Globus pallidus (tissue), 1 donor: ENCODE measurements at places on chromosomes 11 and 22.
A peak's percentile ranks its signal among the peaks of the same experiment; 100 is the strongest.

DNA sequence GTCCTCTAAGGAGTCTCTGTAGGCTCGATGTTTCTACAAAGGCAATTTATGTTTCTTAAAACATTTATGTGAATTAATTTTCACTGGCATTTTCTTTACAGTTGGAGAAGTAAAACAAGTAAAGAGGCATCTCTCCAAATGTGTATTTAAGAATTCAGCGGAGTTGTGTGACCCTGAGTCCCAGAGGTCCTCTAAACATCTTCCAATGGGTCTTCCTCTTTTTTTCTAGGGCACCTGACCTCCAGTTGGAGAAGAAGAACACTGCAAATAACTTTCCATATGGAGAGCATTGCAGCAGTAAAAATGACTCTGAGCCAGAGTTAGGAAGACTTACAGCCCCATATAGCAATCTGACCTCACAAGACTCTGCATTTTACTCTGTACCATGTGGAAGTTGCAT is 480.5 kb upstream of the RAG2 start:
- no peak for DNase-seq

GRCh38 chr22:37320726-37321677 is 38.7 kb downstream of the CYTH4 start:
- DNase-seq, result no peak

GRCh38 chr11:72585762-72586311 is 88.4 kb downstream of the PDE2A start:
- DNase-seq, result peak; percentile 45

DNA sequence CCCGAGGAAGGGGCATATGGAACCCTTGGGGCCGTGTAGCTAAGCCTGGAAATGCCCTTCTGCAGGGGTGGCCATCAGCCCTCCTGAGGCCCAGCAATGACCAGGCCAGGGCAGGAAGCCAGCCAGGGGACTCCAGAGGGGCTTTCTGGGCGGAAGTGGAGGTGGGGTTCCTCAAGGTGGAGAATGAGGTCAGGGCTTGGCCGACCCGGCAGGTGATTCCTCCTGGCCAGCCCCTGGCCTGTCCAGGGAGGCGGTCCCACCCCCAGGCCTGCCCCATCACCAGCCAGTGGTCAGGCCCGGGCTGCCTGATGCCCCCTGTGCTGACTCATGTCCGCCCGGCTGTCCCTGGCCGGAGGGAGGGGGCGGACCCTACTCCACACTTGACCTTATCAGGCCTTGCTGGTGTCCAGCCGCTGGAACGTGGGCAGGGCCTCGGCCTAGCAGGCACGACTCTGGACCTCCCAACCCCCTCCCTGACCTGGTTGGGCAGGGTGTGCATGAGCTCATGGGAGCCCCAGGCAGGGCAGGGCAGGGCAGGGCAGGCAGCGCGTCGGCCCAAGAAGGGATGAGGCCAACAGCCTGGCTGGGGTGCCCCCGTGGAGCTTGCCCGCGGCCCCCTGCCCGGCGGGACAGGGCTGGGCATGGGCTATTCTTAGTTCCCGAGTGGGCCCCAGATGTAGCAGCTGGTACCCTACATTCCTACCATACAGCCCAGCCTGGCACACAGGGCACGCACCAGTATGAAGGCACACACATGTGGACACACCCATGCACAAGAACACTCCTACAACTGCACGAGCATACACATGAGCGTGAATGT is 35.9 kb downstream of the RPL3 start:
- peak; percentile 61 for DNase-seq

GRCh38 chr11:69196783-69197169 is 41.0 kb downstream of the SMIM38 start:
- no peak for DNase-seq

- DNase-seq, result no peak
Observed at GRCh38 chr11:62341588-62341987, 4.3 kb downstream of the ASRGL1 start.

DNA sequence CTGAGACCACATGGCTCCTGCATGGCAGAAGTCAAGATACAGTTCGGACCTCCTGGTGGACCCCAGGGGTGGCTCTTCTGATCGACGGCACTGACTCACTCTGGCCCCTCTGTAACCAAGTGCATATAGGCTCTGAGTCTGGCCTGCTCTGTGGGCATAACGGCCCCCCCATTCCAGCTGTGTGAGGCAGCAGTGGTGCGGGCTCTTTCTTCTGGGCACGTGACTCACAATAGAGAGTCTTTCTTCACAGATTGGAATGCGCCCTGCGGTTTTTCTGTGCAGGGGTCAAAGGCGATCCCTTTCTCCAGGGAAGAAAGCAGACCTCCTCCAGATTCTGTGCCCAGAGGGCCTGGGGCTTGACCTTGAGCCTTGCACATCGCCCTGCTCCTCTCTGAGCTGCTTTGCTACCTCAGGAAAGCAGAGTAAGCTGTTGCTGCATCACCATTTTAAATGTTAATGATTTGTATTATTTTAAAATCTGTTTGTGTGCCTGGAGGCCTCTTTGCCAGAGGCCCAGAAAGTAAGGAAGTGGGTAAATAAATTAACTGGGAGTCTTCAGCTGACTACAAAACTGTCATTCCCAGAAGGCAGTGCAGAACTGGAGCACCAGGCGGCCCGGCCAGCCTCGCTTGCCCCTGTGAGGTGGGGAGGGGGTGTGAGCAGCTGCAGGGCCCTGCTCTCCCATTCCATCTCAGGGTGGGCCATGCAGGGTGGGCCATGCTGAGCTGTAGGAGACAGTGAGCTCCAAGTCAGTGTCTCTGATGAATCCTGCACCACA is 199.0 kb downstream of the GRIK4 start:
- DNase-seq, result peak; percentile 84

DNA sequence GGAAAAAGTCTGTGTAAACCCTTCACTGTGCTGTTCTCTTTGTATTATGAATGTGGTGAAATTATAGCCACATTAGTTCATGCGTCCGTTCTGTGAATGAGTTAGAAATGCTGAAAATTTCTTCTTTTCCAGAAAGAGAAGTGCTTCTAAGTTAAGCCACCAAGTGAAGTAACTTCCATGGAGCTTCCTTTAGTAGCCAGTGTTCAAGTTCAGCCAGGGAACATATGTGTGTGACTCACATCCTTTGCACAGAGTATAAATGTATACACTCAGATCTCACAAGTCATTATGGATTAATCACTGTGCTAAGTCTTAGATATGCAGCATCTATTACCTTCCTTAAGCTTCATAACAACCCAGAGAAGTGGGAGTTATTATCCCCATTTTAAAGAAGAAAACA is 3.1 kb upstream of the MMP8 start:
- no peak for DNase-seq

- no peak for DNase-seq
Observed at GRCh38 chr11:2576549-2576948, 123.2 kb downstream of the KCNQ1OT1 start.

DNA sequence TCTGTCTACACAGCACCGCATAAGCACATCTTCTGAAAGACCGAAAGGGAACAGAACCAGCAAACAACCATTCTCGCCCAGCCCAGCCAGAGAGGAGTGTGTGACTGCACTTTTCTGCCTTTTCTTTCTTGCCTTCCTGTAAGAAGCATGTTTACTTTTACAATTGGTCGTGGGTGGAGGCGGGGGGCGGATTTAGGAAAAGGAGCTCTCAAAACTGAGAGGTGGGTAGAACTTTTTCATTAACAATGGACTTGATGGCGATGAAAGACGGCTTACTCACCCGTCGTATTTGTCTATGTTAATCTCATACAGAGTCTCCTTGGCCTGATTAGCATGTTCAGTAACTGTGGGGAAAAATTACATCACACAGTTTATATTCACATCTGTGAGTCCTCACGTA is 27.2 kb downstream of the CERK start:
- DNase-seq, result no peak

GRCh38 chr11:34624069-34624468 is 3.2 kb downstream of the EHF start:
- DNase-seq, result no peak

DNA sequence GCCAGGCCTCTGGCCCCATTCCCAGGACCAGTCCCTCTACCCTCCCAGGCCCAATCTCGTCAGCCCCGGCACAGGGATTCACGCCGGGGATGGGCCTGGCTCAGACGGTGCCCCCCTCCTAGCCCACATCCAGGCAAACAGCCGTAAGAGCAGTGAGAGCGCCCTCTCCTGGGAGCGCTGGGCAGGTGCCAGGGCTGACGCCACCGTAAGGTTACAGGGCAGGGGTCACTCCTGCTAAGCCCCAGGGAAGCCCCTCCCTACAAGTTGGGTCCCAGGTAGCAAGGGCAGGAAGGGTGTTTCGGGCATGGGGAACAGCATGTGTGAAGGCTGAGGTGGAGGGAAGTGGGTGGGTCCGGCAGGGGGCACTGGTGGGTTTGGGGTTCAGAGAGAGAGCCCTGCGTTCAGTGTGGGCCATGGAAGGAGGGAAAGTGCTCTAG is 19.2 kb upstream of the PPARA start:
- DNase-seq, result no peak

DNA sequence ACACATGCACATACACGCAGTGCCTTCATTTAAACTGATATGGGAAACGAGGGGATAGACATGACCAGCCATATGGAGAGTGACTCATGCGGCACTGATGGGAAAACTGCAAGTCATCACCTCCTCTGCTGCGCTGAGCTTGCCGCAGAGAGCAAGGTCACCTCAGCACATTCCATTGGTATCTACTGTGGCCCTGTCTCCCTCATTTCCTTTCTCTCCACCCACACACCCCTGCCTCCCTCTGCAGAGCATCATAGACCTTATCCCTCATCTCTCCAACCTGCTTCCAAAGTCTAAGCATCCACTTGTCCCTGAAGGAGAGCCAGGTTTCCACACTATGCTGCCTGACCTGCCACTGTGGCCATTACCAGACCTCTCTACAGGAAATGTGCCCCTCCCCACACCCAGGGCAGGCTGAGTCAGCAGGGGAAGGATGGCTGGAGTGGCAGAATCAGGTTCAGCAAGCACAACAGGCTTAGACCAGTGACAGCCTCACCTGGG is 116.9 kb upstream of the SNX19 start:
- DNase-seq, result no peak

GRCh38 chr22:49657974-49658590 is 169.6 kb downstream of the BRD1 start:
- DNase-seq, result no peak

- DNase-seq, result no peak
Observed at GRCh38 chr11:28878025-28878424, 769.8 kb downstream of the METTL15 start.

- no peak for DNase-seq
Observed at GRCh38 chr11:20535271-20535881, 64.0 kb upstream of the SLC6A5 start.

- no peak for DNase-seq
Observed at GRCh38 chr11:113176599-113177360, 137.6 kb upstream of the TTC12 start.

GRCh38 chr11:92702037-92702804 is 267.2 kb upstream of the MTNR1B start:
- no peak for DNase-seq

GRCh38 chr22:49528420-49528720 is 299.3 kb downstream of the BRD1 start:
- DNase-seq, result no peak

- no peak for DNase-seq
Observed at GRCh38 chr11:76371170-76371569, 9.8 kb downstream of the THAP12 start.

DNA sequence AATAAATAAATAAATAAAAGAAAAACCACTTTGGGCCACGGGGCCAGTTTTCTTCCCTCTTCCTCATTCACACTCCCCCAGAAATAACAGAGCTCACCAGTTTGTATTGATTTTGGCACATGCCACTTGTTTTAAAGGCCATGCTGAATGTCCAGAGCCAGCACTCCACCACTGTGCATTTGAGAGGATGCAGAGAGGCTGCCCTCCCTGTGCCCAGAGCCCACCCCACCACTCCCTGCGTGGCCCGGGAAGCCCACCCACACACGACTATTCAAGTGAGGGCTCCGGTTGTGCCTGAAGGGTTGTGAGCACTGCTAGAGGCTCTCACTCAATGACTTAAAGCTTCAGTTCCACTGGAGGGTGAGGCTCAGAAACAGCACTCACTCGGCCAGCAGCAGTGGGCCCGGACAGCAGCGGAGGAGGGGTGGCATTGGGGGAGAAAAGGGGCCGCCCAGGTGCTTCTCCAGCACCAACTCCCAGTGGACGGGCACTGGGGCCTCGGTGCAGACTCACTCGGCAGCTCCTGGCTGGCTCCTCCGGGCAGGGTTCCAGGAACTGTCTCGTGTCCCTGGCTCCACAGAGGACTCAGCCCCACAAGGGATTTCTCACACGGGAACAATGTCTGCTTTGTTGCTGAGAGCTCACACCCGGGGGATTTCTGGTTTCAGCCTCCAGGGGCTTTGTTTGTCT is 112.7 kb downstream of the SHANK2 start:
- DNase-seq, result peak; percentile 94

- no peak for DNase-seq
Observed at GRCh38 chr11:72758690-72759389, 6.6 kb upstream of the ARAP1 start.

DNA sequence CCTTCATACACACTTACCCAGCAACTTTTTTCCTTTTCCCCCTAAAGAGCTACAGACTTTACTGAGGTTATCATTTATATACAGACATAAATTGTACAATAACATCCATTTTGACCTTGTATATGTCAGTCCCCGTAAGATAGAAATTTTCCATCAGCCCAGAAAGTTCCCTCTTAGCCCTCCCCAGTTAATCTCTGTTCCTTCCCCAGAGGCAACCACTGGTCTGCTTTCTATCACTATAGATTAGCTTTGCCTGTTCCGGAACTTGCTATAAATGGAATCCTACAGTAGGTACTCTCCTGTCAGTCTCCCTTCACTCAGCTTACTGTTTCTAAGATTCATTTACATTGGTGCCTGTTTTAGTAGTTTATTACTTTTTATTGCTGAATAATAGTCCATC is 54.9 kb downstream of the TSPAN18 start:
- DNase-seq, result no peak

DNA sequence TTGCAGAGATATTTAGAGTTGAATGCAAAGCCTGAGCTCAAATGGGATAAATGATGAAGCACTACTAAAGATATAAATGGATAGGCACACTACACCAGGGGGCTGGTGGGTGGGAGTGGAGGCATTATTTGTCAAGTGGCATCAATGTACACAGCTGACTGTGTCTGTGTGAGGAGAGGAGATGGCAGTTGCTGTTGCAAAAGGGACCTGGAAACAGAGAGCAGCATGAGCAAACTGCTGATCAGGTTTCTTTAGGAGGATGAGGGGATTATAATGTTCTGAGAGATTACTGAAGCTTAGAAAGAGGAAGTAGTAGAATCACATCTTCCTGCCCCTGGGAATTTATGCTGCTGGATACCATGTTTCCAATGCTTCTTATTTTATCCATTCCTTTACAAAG is 39.4 kb upstream of the LIN7C start:
- DNase-seq, result no peak
